ENCODE measurements at places on chromosomes 13 and 19.
A peak's percentile ranks its signal among the peaks of the same experiment; 100 is the strongest.

DNA sequence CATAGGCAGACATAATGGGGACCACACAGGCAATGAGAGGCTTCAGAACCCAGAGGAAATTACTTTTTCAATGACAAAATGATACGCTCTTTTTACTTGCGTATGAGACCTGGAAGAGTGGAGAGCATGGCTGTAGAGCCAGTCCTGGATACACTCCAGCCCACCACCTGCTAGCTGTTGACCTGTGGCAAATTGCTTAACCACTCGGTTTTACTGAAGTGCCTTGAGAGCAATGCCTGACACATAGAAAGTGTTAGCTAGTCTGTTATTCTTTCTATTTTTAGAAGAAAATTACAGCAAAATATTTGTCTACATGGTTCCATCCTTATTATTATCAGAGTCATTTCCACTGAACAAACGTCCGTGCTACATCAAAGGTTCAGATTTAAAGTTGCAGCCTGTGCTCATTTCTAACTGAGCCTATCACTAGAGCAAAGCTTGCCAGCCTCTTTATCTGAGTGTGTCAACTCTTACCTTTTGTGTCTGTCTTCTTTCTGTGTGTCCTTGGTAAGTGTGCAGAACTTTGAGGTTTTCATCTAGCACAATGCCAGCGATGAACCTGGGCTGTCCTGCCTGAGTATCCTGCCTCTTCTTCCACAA, 9.6 kb upstream of the GPR183 start:
- peak; percentile 63 for DNase-seq

- no peak for DNase-seq
Observed at GRCh38 chr19:32870981-32871451, 1.4 kb upstream of the SLC7A9 start.

DNA sequence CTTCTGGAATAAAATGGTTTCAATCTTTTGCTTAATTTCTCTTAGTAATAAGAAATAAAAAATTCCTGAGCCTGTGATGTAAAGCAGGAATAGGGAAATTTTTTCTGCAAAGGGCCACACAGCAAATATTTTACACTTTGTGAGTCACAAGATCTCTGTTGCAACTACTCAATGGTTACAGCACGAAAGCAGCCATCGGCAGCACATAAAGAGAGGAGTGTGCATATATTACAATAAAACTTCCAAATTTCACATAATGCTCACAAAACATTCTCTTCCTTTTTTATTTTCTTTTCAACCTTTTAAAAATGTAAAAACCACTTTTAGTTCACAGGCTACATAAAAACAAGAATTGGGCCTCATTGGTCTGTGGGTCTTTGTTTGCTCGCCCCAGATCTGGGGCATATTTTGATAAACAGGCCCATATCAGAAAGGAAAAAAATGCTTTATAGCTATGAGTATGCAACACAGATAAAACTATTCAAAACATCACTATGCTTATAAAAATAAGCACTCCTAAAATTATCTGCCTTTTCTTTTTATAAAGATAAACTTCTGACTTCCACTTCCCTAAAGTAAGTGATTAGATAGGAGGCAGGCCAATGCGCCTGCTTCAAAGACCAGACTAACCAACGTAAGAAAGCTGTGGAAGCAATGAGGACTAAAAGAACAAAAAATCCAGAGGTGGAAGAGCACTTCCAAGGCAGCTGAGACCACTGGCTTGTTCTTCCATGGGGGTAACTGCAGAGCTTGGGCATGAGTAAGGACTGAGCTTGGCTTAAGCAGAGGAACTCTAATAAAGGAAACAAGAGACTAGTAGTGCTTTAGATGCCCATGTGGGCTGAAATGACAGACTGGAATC, 26.5 kb downstream of the MYCBP2 start:
- no peak for DNase-seq

DNA sequence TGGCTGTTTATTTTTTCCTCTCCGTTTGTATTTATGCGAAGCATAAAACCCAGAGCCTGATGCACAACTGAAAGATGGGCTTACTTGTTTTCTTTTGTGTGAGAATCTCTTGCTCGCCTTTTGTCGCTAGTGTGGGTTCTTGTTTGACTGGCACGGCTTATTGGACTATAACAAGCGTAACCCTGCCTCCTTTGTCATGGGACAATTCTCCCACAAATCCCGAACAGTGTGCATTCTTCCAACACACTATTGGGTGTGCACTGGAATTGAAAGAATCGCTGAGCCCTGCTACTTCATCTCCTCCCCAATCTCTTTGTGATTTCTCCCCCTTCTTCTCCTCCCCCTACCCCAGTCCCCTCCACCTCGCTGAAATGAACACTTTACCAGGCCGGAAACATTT, 110.8 kb downstream of the ZIC5 start:
- no peak for DNase-seq

GRCh38 chr19:51524666-51525264, 6.7 kb downstream of the SIGLEC6 start:
- DNase-seq = no peak

DNA sequence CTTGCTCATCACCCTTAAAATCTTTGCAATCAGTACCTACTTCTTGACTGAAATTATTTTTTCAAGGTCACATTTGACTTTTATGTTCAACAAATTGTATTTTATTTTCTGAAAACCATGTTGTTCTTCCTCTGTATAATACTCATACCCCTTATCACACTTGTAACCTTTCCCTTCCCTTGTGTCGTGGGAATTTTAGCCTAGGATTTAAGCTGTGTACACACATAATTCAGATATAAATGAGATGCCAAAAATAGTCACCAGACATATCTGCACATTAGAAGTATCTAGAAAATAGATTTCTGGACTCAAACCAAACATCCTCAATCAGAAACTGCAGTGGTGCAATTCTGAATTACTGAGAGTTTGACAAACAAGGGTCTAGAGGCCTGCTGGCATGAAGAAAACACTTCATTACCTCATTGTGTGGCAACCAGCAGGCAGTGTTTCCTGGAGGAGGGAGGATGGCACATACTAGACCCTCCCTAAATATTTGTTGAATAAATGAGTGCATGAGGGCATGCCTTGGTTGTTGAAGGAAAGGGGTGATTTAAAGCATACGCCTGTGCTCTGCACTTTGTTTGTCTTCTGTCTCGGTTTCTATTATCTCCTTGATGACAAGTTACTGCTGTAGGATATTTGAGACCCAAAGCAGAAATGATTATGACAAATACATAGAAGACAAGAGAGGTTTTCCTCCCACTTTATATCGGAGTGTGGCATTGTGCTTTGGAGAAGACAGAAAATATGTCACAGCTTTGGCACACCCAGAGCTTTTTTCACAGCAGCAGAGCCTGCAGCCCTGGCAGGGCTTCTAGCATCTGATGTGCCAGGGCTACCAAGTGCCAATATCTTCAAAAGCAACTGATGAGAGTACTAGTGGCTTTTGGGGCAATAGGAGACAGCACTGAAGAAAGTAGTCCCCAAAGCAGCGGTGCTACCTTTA, 881.1 kb downstream of the PCDH9 start:
- peak; percentile 56 for DNase-seq

GRCh38 chr13:50299546-50300249, 284.5 kb downstream of the KCNRG start:
- DNase-seq = no peak

DNA sequence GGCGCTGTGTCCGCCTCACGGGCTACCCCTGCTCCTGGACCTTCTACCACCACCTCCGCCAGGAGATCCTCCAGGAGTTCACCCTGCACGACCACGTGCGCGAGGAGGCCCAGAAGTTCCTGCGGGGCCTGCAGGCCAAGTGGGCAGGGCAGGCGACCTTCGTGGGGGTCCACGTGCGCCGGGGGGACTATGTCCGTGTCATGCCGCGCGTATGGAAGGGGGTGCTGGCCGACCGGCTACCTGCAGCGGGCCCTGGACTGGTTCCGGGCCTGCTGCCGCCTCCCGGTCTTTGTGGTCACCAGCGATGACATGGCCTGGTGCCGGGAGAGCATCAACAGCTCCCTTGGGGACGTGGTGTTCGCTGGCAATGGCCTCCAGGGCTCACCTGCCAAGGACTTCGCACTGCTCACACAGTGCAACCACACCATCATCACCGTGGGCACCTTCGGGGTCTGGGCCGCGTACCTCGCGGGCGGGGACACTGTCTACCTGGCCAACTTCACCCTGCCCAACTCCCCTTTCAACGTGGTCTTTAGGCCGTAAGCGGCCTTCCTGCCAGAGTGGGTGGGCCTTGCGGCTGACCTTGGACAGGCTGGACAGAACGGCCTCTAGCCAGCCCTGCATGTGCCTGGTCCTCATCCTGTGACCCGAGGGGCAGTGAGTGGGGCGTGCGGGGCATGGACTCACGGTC, 7.8 kb upstream of the NTN5 start:
- DNase-seq = no peak

GRCh38 chr13:102682211-102682610, 12.6 kb downstream of the METTL21C start:
- no peak for DNase-seq

DNA sequence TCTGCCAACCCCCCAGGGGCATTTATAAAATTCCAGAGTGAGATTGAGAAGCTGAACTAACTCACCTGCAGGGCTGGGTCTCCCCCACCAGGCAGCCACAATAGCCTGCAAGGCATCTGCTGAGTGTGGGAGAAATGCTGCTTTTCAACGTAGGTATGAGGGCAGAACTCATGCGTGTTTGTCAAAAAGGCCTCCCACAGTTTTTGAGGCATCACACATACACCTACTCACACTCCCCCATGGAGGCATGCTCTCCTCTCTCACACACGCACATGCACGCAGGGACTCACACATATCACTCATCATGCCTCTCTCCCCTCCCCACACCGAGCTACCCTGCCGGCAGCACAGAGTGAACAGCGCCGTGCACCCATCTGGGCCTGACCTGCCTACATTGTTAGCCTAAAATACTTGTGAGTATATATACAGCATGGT, 390.5 kb downstream of the FGF9 start:
- no peak for DNase-seq

DNA sequence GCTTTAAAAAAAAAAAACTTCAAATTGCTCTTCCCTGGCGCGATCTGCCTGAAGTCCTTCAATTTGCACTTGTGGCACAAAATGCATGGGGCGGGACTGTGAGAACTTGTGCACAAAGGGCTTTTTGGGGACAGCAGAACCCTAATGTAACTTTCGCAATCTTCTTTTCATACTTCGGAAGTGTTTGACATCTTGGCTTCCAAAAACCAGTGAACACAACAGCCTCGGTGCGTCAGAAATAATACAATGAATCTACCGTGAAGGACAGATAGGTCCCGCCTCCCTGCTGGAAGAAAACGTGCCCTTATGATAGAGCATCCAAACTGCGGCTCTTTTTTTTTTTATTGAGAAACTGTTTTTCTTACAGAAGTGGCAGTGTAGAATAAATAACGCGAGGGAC, 36.6 kb downstream of the KLF2 start:
- no peak for DNase-seq

DNA sequence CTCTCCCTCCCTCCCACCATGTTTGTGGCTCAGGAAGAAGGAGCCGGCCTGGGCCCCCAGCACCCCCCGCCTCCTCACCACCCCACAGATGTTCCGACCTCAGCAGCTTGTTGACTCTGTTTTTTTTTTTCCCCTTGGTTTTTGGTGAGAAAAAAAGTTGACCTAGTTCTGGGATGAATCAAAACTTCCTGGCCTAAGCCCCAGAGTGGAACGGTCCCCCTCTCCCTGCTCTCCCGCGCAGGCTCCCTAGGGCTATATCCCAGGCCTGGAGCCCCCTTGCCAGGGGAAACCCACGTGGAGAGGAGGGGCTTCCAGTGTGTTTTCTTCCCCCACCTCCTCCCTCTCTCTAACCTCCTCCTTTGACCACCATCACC, 4.0 kb downstream of the COL5A3 start:
- DNase-seq = no peak

DNA sequence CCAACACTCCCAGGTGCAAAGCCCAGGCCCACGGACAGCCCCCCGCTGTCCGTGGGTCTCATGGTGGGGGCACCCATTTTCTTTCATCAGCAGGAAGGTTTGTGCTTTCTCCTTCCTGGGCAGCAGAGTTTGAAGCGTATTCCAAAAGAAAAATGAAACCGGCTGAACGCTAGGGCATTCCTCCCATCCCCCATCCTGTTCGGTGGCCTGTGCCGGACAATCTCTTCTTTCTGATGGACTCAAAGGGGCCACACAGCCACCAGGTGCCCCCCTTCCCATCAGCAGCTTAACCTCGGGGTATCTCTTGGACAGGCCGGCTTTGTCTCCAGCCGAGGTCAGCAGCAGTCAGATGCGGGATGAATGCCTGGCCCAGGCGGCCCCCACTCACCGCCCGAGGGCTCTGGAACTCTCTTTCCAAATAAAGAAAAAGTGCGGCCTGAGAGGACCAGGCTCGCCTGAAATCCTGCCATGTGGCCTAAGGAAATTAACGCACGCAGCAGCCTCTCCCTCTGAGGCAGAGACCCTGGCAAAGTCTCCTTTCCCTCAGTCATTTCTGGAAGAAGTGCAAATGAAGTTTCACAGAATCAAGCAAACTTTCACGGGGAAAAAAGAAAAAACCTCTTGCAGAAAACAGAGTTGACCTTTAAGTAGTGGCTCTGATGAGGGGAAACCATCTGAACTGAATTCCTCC, 67.8 kb downstream of the RASA3 start:
- no peak for DNase-seq

DNA sequence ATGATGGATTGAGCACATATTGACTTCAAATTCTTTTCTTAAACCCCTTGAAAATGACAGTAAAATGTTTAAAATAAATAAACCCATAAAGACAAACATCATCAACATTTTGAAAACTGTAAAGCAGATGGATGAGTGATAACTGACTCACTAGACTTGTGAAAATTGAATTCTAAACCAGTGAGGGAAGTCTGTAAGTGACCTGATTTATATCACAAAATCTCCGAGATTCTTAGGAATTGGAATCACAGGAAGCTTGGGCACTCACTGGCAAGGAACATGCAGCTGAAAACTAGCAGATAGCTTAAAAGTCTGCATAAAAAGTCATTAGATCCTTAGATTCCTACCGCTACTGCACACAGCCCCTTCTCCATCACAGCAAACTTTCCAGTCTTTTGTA, 51.3 kb upstream of the TSC22D1 start:
- no peak for DNase-seq

DNA sequence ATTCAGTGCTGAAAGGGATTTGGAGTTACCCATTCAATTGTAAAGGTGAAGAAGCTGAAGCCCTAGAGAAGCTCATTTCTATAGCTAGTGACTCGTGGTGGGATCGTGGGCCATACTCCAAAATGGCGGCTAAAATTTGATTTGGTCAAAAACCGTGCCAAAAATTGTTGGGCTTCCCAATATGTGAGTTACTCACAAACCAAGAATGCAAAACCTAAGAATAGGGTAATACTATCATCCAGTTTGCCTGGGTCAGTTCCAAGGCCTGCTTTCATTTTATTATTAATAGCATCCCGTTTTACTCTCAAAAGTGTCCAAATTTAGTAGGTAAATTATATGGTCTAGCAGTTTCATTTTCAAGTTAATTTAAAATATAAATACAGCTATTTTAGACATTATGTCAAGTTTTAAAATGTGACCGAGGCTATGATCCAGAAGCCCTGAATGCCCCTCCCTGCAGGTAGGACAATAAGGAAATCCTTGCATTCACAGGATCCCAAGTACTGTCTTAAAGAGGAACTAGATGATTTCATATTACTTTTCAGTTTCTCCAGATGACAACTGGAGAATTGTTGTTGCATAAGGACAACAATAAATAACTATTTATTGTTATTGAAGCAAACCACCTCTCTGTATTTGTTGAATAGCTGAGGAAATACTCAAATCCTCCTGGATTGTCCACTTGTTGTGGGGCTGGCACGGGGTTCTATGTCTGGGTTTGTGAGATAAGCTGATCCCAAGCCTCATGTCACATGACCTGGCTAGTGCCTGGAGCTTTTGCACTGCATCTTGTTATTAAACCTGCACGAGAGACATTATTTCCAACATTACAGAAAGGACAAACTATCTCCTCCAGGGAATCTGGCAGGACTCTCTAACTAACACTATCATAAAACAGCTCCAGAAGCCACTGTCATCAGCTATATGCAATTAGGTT, 11.6 kb upstream of the RAP2A start:
- DNase-seq = no peak
